ENCODE measurements at places on chromosomes 2 and 18. TPM values are rescaled to one million over a fixed set of nuclear protein-coding genes. Genes with fewer than 3 reads are reported as not detected.

Gene MYO5B
- total RNA-seq, result 55.1 TPM

Gene EIF5B
- total RNA-seq, result 29.4 TPM

DNA sequence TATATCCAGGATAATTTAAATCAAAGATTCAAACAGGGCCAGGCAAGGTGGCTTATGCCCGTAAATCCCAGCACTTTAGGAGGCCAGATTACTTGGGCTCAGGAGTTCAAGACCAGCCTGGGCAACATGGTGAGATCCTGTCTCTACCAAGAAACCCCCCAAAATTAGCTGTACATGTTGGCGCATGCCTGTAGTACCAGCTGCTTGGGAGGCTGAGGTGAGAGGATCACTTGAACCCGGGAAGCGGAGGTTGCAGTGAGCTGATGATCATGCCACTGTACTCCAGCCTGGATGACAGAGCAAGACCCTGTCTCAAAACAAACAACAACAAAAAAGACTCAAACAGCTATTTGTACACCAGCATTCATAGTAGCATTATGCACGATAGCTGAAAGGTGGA, 9.2 kb downstream of the RAB10 start:
- DNase-seq, result no peak

DNA sequence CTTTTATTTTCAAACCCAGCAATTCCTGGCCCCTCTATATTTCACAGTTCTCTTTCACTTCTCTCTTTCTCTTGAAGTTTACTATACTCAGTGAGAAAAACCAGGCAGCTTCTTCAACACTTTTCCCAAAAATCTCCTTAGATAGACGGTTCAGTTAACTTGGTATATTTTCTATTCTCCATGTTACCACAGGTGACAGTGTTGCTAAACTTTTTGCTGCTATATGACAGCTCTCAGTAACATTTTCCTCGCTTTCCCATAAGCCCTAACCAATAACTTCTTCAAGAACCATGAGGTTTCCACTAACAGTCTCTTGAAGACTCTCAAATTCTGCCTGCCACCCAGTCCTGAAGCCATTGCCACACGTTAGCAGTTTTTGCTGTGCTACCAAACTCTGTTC, 45.8 kb downstream of the CYBRD1 start:
- no peak for DNase-seq

Gene NDUFS1
- 68.3 TPM for total RNA-seq

- DNase-seq, result no peak
These were observed 423.3 kb downstream of the CMPK2 start for GRCh38 chr2:6442252-6442985.

Gene KYNU
- 3.4 TPM for total RNA-seq
